ENCODE measurements at places on chromosomes 1 and 21.
A peak's percentile ranks its signal among the peaks of the same experiment; 100 is the strongest.

DNA sequence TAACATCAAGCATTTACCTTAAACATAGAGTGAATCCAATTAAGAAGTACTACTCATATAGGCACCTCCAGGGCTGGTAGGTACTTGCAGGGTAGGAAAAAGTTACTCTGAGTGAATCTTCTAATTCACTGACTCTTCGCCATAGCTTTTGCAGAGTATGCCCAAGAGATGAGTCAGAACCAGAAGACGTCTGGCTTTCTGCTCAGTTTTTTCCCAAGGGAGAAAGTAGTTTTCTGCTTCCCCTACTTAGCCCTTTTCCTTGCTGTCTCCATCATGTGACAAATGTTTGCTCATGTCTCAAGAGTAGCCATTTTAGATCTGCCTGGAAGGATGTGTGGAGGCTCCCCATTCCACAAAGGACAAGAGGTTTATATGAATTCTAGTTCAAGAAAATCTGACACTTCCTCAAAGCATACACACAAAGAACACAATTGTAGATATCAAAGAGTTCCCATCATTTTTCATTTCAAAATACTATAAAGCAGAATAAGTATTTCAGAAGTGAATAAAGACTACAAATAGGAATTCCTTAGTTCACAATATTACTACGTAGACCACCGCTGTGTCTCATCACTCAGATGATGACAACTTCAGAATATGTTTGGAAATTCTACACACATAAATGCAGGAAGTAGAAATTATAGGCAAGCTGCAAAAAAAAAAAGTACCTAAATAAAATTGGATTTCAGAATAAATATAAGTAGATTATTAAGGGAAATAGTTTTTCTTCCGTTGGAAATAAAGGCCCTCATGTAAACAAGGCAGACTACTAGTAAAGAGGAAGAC lies 98.5 kb downstream of the ASH1L start:
- peak; percentile 65 for DNase-seq

DNA sequence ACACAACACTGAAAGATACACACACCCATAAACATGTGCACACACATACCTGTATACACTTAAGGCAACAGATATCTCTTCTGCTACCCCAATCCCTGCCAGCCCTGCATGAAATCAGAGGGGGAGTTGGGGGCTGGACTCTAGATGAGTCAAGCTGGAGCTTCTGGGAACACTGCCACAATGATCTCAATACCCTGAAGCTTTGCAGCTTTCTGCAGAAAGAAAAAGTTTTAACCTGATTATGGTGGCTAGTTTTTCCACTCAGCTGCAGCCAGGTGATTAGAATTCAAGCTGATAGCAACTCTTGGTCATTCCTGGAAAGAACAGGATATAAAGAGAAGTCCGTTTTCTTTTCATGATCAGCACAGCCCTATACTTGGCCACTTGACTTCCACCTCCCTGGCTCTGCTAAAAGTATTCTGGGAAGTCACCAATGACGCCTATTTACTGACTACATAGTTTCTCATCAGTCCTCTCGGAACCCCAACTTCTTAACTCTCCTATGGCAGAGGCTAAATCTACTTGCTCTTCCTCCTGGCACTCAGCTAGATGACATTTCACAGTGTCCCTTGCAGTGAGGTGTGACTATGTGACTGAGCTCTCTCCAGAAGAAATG lies 20.7 kb upstream of the DNASE2B start:
- peak; percentile 68 for DNase-seq

GRCh38 chr1:196558411-196558810 lies 49.8 kb downstream of the KCNT2 start:
- peak; percentile 76 for DNase-seq

DNA sequence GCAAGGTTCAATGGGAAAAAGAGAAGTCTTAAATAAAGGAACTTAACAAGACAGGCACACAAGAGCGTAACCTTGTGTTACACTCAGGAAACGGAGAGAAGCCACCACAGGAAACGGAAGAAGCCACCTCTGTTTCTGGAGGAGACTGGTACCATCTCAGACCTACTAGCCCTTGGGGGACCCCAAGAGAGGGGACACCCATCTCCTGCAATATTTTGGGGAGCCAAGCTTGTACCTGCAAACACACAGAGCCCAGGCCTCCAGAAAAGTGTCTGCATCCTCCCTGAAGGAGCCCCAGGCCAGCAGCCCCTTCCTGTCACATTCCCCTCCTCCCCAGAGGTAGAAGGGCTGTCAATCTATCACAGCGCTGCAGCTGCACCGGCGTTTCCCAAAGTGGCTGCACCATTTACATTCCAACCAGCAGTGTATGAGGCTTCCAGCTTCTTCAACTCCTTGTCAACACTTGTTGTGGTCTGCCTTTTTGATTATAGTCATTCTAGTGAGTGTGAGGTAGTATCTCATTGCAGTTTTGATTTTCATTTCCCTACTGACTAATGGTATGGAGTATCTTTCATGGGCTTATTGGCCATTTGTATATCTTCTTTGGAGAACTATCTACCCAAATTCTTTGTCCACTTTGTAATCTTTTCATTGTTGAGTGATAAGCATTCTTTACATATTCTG lies 23.0 kb upstream of the PADI1 start:
- DNase-seq = no peak

GRCh38 chr1:212827831-212828278 lies 19.6 kb downstream of the SPATA45 start:
- no peak for DNase-seq

GRCh38 chr1:147505568-147505967 lies 35.7 kb upstream of the BCL9 start:
- no peak for DNase-seq

- no peak for DNase-seq
Observed at GRCh38 chr1:56052041-56052440, 527.3 kb downstream of the PLPP3 start.

GRCh38 chr1:156177919-156178654 lies 15.8 kb upstream of the SLC25A44 start:
- DNase-seq = no peak

GRCh38 chr1:197252973-197253372 lies 15.1 kb upstream of the CRB1 start:
- no peak for DNase-seq

GRCh38 chr1:152902636-152903035 lies 5.7 kb upstream of the IVL start:
- DNase-seq = no peak

DNA sequence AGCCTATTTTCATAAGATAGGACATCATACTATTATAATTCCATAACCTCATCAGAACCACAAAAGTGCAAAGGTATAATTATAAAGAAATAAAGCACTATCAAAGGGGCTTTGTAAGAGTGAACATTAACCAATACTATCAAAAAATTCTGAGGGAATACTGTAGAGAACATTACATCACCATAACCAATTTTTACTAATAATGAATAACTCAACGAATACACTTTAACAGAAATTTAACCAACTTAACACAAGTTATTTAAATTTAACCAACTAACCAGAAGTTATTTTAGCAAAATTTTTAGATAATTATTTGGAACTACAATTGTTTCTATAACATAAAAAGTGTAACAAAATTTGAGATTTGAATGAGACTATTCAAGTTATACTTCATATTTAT lies 34.8 kb downstream of the ZSWIM5 start:
- no peak for DNase-seq

DNA sequence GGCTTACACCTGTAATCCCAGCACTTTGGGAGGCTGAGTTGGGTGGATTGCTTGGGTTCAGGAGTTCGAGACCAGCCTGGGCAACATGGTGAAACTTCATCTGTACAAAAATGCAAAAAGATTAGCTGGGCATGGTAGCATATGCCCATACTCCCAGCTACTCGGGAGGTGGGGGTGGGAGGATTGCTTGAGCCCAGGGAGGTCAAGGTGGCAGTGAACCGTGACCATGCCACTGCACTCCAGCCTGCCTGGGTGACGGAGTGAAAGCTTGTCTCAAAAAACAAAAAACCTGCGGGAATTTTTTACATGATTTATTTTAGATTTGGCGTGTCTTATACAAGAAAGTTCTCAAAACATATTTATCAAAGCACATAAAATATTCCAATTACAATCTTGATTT lies 27.8 kb upstream of the MTR start:
- no peak for DNase-seq

- peak; percentile 11 for DNase-seq
Observed at GRCh38 chr1:233005703-233006102, 55.3 kb downstream of the NTPCR start.

DNA sequence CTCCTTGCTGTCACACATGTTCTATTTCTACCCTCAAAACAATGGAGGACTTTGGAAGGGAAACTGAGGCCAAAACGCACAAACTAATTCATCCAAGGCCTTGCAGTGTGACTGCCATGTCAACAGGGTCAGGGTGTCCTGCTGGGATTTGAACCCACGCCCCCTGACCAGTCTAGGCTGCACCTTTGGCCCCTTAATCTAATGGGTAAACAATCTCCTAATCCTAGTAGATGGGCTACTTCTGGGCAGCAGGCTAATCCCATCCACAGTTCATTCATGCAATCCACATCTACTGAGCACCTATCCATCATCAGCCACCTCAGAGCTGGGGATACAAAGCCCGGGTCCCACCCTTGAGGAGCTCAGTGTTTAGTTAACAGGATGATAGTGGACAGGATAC lies 17.0 kb upstream of the LEFTY2 start:
- DNase-seq = no peak

- DNase-seq = no peak
Observed at GRCh38 chr1:159802111-159802510, at the start of gene FCRL6. Gene FCRL6, plus strand, starts transcription at chr1:159802360. Its CDS starts 65 bp downstream, at chr1:159802425.

GRCh38 chr1:90334137-90334536 lies 339.2 kb downstream of the ZNF326 start:
- no peak for DNase-seq

DNA sequence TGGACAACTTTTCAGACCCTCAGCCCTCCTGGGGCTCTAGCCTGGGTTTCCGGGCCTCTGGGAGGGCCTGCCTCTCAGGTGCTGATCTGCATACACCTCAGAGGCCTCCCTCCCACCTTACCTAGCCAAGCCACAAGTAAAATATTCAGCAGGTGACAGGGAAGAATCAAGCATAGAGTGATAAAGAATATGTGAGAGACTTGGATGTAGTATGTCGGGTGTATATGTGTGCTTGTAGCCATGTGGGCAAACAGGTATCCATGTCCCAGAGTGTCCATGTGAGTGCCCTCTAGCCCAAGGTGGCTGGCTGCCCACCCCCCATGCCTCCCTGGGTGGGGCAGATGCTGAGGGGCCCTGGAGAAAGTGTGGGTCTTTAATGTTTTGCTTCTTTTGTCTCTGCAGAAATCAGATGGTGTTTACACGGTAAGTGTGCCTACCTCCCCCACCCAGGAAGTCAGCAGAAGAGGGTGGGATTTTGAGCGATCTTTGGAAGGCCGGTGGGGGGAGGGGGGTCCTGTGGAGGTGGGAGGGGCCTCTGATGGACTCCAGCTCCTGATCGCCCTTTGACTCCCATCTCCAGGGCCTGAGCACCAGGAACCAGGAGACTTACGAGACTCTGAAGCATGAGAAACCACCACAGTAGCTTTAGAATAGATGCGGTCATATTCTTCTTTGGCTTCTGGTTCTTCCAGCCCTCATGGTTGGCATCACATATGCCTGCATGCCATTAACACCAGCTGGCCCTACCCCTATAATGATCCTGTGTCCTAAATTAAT lies 3.4 kb downstream of the FCER1G start:
- DNase-seq = no peak

- no peak for DNase-seq
Observed at GRCh38 chr1:71068325-71069240, 12.3 kb downstream of the ZRANB2 start.

- no peak for DNase-seq
Observed at GRCh38 chr1:203581841-203582240, 44.8 kb upstream of the ATP2B4 start.

DNA sequence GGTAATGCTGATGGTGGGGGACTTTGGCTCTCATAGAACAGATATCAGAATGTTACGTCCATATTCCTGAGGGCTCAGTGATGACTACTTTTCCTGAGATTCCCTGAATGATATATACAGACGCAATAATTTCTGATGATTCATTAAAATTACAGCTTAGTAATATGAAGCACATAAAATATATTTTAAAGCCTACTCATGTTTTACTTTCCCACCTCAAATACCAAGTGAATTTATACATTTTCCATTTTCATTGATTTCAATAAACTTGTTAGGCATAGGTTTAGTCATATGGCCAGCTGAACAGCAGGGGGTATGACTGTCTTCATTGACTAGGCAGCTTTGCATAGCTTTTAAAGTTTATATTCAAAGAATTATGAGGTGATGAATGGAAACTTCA lies 26.2 kb upstream of the PDC start:
- peak; percentile 48 for DNase-seq
